NCI-H2081 treated with DMSO at 0.1 percent for 48 hours (cell line): ENCODE measurements at places on chromosomes 11 and 22.

DNA sequence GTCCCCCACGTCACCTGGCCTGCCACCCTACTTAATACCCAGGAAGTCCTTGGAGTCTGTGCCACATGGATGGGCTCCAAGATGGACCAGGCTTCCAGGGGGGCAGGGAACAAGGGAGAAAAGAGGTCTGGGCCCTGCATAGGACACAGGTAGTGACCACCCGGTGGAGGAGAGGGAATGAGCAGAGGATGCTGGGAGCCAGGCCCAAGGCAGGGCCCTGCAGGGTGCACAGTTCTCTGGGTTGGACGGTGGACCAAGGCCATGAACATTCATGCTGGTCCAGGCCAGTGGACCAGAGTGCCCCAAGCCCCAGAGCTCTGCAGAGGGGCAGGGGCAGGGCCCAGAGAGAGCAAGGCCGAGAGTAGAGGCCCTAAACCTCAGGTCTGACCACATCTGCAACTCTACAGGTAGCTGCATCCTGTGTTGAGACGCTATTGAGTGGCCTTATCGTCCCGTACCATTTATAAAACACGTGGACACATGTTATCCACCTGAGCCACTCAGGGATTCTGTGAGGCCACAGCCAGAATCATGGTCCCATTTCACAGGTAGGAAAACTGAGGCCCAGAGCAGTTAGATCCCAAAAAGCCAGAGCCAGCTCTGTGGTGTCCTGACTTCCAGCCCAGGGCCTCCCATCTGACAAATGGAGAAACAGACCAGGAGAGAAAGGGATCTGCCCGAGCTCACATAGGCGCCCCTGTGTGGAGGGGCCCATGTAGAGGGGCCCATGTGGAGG is 46.4 kb downstream of the IGLL5 start:
- DNase-seq: no peak

GRCh38 chr22:50227579-50228215 is 17.1 kb downstream of the TUBGCP6 start:
- DNase-seq: no peak

- DNase-seq: no peak
Measured at GRCh38 chr11:110909336-110909735, 197.1 kb upstream of the ARHGAP20 start.

GRCh38 chr22:46568102-46568809 is 30.8 kb upstream of the CELSR1 start:
- no peak for DNase-seq

DNA sequence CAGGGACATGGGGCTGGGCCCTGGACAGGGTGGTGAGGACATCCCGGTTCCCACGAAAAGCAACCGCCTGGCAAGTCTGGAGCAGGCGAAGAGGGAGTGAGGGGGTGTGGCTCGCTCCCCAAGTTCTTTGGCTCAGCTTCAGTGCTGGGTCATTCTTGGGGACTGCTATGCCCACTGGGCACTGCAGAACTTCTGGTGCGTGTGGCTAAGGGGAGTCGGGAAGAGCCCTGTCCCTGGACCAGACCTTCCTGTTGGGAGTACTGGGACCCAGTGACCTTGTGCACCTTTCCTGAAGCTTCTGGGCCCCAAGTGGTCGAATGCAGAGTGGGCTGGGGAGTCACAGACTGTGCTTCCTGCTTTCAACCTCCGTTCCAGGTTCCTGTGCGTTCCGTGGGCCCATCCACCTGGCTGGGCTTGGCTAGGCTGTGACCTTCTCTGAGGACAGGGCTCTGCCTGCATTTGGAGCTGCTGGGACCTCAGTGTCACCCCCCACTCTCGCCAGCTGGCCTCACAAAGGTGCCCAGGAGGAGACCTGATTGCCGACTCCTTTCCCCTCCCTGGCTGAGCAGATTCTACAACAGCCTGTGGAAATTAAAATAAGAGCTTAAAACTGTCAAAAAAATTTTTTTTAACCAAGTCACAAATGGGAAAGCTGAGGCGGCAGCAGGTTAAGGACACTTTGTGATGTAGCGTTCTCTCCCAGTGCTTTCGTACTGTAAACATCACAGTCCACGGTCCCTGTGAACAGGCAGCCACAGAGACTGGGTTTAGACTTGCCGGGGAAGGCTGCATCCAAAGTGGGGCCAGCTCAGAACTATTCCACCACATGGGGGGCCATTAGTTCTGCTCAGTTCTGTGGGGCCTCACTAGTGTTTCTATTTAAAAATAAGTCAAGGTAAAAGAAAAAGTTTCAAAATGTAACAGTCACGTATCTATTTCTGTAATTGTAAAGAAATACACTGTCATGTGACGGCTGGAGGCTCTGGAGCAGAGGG is 63.8 kb upstream of the WNT7B start:
- DNase-seq: no peak

- no peak for DNase-seq
Measured at GRCh38 chr11:11659567-11660362, 38.0 kb upstream of the GALNT18 start.

GRCh38 chr11:81098471-81098870 is 1635.2 kb downstream of the FAM181B start:
- DNase-seq: no peak
